ENCODE measurements at places on chromosomes 12 and 14.

GRCh38 chr14:79040790-79041189, 870.6 kb downstream of the NRXN3 start:
- DNase-seq = no peak

- DNase-seq = no peak
These were observed 432.1 kb downstream of the CCDC91 start for GRCh38 chr12:28622406-28622805.

- no peak for DNase-seq
These were observed 76.8 kb downstream of the HSD17B6 start for GRCh38 chr12:56839915-56840325.

DNA sequence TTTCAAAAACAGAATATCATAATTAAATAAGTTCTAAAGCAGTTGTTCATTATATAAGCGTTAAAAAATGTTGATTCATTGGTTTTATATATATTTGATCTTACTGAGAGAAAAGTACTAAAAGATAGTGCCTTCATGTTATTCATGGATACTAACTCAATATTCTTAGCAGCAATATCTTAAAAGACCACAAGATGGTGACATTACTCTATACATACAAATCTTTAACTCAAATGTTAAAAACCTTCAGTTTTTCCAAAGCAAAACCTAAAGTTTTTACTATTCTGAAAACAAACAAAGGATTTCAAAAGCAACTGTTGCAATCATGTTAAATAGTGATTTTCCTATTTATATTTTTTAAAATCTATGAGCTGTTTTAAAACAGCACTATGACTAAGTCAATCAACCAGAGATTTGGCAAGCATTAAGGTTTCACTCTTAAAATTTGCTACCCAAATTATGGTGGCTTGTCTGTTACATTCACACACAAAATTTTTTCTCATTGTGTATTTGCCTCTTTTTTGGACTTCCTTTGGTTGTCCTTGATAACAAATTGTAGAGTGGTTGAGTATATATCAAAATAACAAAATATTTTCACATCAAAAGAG, 50.1 kb upstream of the RERGL start:
- no peak for DNase-seq

DNA sequence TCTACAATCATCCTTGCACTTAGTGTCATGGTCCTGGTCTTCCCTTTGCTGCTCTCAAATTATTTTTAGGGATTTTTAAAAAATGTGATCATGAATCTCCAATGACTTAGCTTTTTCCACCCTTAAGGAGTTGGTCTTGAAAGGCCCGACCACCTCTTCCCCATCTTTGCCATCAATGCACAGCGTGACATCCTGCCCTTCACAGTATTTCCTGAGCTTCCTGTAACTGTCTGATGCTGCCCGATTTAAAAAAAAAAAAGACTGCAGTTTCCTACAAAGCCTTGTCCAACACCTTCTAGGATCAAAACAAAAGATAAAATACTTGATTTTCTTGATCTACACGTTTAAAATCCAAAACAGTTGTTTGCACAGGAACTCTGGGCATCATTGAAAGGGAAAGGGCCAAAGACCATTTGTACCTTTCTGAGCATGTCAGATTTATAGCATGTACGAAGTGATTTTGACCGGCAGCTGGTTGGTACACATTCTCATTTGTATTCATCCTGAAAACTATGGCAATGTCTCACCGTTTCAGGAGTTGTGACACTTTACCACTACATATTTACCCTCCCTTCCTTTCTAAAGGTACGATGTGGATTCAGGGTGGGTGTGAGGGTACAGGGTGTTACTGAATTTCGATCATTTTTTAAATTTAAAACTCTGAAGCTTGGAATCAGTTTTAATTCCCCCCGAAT, 7.4 kb upstream of the ELK3 start:
- no peak for DNase-seq

DNA sequence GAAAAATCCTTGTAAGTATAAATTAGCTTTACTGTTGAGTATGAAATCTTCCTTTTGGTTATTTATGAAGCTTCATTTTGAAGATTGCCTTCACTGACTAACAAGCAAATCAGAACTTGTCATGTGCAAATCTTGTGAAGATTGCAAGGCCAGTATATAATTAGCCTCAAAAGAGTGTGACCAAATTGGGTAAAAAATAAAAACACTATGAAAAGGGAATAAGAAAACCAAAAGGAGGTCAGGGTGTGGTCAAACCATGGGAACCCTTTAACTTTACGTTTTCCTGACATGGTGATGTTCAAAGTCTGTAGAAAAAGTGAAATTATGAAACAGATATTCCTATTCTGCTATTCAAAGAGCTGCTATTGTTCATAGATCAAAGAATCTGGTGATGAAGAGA, 230.3 kb downstream of the BCAT1 start:
- DNase-seq = no peak
